ENCODE measurements at places on chromosomes 12 and 14. TPM values are rescaled to one million over a fixed set of nuclear protein-coding genes. Genes with fewer than 3 reads are reported as not detected.

- no peaks in the 10 kb centered on the region for H3K27me3 ChIP-seq
- peaks cover 14% of the 10 kb centered on the region for H3K4me1 ChIP-seq
- no peak overlapping the region for H3K4me3 ChIP-seq
- peaks cover under 1% of the 10 kb centered on the region for H3K36me3 ChIP-seq
- DNase-seq = no peak
Observed at GRCh38 chr14:103569408-103569807, 6.6 kb downstream of the COA8 start.

- peaks cover 15% of the 10 kb centered on the region for H3K4me1 ChIP-seq
- no peaks in the 10 kb centered on the region for H3K27me3 ChIP-seq
- peaks cover 6% of the 10 kb centered on the region for H3K36me3 ChIP-seq
- no peak overlapping the region for H3K4me3 ChIP-seq
Observed at GRCh38 chr12:50581226-50582184, 76.7 kb downstream of the DIP2B start.

GRCh38 chr14:79791055-79791732, 420.1 kb downstream of the DIO2 start:
- H3K4me3 ChIP-seq = no peak overlapping the region
- no peaks in the 10 kb centered on the region for H3K27me3 ChIP-seq
- no peak for DNase-seq

DNA sequence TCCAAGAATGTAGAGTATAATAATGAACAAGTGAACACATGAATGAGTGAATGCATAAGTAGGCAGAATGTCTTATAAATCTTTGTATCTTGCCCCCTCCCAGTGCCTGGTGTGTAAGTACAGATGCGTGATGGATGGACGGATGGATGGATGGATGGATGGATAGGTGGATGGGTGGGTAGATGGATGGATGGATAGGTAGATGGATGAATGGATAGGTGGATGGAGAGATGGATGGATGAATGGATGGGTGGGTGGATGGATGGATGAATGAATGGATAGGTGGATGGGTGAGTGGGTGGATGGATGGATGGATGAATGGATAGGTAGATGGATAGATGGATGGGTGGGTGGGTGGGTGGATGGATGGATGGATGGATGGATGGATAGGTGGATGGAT, 74.4 kb downstream of the CLMN start:
- DNase-seq = no peak
- no peak overlapping the region for H3K27ac ChIP-seq
- H3K4me3 ChIP-seq = no peak overlapping the region
- peaks cover 11% of the 10 kb centered on the region for H3K27me3 ChIP-seq
- H3K36me3 ChIP-seq = no peaks in the 10 kb centered on the region
- H3K4me1 ChIP-seq = peaks cover 3% of the 10 kb centered on the region

DNA sequence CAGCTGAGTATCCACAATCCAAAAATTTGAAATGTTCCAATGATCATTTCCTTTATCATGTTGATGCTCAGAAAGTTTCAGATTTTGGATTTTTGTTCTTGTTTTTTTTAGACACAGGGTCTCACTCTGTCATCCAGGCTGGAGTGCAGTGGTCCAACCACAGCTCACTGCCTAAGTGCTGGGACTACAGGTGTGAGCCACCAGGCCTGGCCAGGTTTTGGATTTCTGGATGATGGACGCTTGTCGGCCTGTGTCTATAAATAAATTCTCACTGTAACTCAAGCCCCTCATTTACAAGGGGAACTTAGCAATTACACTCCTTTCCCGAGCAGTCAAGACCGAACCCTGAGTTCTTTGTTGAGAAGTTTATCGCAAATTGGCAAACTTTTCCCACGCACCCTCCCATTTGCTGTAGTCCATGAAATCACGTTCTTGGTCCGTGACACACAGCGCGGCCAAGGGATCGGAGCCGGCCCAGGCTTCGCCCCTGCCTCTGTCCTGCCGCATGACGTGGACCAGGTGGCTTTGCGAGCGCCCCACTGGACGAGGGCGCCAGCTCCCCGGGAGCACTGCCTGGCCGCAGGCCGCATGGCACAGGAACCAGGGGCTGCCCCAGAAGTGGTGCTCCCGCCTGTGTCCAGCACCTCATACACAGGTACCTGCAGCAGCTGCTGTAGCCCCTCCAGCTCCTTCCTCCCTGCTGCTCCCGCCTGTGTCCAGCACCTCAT, 14.0 kb upstream of the ANKLE2 start:
- no peaks in the 10 kb centered on the region for H3K27me3 ChIP-seq
- H3K4me3 ChIP-seq = no peak overlapping the region
- no peak overlapping the region for H3K27ac ChIP-seq
- peaks cover 27% of the 10 kb centered on the region for H3K36me3 ChIP-seq
- peaks cover 27% of the 10 kb centered on the region for H3K4me1 ChIP-seq
- DNase-seq = no peak

- DNase-seq = no peak
- peaks cover 7% of the 10 kb centered on the region for H3K4me1 ChIP-seq
- no peaks in the 10 kb centered on the region for H3K27me3 ChIP-seq
- no peak overlapping the region for H3K27ac ChIP-seq
- no peak overlapping the region for H3K4me3 ChIP-seq
Observed at GRCh38 chr12:125093681-125094330, 28.6 kb downstream of the AACS start.

- no peaks in the 10 kb centered on the region for H3K27me3 ChIP-seq
- H3K4me3 ChIP-seq = no peak overlapping the region
- no peak for DNase-seq
Observed at GRCh38 chr12:48388938-48389337, 38.2 kb upstream of the ZNF641 start.

- H3K36me3 ChIP-seq = no peaks in the 10 kb centered on the region
- DNase-seq = no peak
- no peak overlapping the region for H3K27ac ChIP-seq
- H3K4me1 ChIP-seq = no peaks in the 10 kb centered on the region
- no peak overlapping the region for H3K4me3 ChIP-seq
- H3K27me3 ChIP-seq = peaks cover 10% of the 10 kb centered on the region
Observed at GRCh38 chr12:97006585-97006984, 99.5 kb downstream of the NEDD1 start.

DNA sequence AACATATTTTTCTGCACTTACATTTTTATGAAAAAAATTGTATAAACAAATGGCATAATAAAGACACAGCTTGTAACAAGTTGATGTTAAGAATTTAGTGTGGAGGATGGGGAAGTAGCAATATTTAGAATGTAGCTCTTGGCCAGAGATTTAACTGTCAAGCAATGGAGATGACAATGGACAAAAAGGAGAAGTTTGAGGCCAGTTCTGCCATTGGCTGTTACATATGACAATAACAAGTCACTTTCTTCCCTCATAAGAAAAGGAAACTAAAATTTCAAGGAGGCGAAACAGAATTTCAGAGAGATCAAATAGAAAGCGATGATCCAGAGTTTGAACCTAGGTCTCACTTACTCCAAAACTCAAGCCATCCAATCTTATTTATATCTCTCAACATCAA, 122.8 kb upstream of the CCDC175 start:
- H3K4me1 ChIP-seq = no peaks in the 10 kb centered on the region
- no peak overlapping the region for H3K4me3 ChIP-seq
- no peak overlapping the region for H3K27ac ChIP-seq
- no peaks in the 10 kb centered on the region for H3K36me3 ChIP-seq
- DNase-seq = no peak

DNA sequence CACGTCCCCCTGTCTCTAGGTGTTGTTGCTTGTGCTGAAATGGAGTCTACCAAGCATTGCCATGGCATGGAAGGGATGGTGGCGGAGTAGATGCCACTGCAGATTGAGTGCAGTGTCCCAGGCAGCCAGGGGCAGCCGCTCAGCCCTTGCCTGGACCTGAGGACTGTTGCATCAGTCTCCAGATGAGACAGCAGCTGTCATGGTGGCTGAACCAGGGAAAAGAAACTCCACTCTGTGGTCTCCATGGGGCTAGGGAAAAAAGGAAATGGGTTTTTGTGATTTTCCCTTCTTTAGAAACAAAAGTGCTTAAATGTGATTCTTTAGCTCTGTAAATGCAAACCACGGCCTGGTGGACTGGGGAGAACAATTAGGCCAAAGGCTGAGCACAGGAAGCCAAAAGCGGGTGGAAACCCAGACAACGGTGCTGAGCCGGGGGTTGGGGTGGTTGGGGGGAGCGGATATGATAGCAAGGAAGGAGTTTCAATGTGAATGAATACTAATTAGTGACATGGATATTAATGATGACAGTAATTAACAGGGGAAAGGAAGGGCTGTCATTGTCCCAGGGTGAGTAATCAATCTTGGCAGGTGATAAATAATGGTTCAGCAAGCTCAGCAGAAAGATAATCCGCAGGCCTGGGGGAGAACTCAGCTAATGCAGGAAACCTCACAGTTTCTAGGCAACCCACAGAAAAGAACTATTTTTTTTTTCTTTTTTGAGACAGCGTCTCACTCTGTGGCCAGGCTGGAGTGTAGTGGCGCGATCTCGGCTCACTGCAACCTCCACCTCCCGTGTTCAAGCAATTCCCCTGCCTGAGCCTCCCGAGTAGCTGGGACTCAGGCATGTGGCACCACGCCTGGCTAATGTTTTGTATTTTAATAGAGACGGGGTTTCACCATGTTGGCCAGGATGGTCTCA, 442.6 kb downstream of the DPF3 start:
- H3K36me3 ChIP-seq = no peaks in the 10 kb centered on the region
- peaks cover 22% of the 10 kb centered on the region for H3K27me3 ChIP-seq
- DNase-seq = peak; percentile 59
- peaks cover 24% of the 10 kb centered on the region for H3K4me1 ChIP-seq

- DNase-seq = no peak
- no peaks in the 10 kb centered on the region for H3K27me3 ChIP-seq
- H3K27ac ChIP-seq = no peak overlapping the region
- no peaks in the 10 kb centered on the region for H3K36me3 ChIP-seq
- H3K4me3 ChIP-seq = no peak overlapping the region
Observed at GRCh38 chr12:31440586-31440985, 114.6 kb upstream of the SINHCAF start.

- DNase-seq = no peak
- no peak overlapping the region for H3K4me3 ChIP-seq
- no peaks in the 10 kb centered on the region for H3K27me3 ChIP-seq
- no peaks in the 10 kb centered on the region for H3K4me1 ChIP-seq
- no peak overlapping the region for H3K27ac ChIP-seq
Observed at GRCh38 chr12:99649551-99649950, 2.0 kb downstream of the GARIN6 start.

DNA sequence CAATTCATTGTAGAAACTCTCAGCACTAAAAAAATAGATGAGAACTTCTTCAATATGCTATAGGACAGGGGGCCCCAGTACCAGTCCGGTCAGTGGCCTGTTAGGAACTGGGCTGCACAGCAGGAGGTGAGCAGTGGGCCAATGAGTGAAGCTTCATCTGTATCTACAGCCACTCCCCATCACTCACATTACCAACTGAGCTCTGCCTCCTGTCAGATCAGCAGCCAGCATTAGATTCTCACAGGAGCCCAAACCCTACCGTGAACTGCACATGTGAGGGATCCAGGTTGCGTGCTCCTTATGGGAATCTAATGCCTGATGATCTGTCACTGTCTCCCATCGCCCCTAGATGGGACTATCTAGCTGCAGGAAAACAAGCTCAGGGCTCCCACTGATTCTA, 15.7 kb upstream of the ANO2 start:
- H3K27me3 ChIP-seq = peaks cover 4% of the 10 kb centered on the region
- no peak for DNase-seq
- H3K27ac ChIP-seq = no peak overlapping the region
- H3K4me1 ChIP-seq = no peaks in the 10 kb centered on the region
- no peaks in the 10 kb centered on the region for H3K36me3 ChIP-seq

- DNase-seq = no peak
- H3K4me3 ChIP-seq = no peak overlapping the region
- no peaks in the 10 kb centered on the region for H3K27me3 ChIP-seq
- H3K36me3 ChIP-seq = no peaks in the 10 kb centered on the region
- H3K27ac ChIP-seq = no peak overlapping the region
Observed at GRCh38 chr14:68476212-68477109, 316.4 kb downstream of the ZFP36L1 start.

DNA sequence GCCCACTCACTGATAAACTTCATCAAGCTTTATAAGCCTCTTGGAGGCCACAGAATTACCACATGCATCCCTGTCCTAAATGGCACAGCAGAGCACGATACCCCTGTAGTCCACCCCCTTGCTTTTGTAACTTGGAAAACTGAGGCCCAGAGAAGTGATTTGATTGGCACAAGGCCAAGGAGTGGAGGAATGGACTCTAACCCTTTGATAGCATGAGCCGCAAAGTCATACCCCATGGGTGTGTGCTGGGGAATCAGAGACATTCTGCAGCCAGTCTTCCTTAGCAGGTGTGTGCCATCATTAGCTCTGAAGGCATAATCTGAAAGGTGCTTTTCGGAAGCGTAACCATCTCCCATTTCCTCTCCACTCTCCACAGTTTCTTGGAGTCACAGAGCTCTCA, 28.5 kb upstream of the PWP1 start:
- no peaks in the 10 kb centered on the region for H3K27me3 ChIP-seq
- H3K4me1 ChIP-seq = no peaks in the 10 kb centered on the region
- peaks cover 4% of the 10 kb centered on the region for H3K36me3 ChIP-seq
- DNase-seq = no peak
- H3K4me3 ChIP-seq = no peak overlapping the region
- no peak overlapping the region for H3K27ac ChIP-seq

GRCh38 chr14:104235686-104236085, 97.3 kb downstream of the KIF26A start:
- H3K4me1 ChIP-seq = no peaks in the 10 kb centered on the region
- H3K27me3 ChIP-seq = peaks cover 13% of the 10 kb centered on the region
- H3K27ac ChIP-seq = no peak overlapping the region
- H3K4me3 ChIP-seq = no peak overlapping the region
- DNase-seq = no peak
- H3K36me3 ChIP-seq = no peaks in the 10 kb centered on the region

- H3K4me1 ChIP-seq = peaks cover 20% of the 10 kb centered on the region
- H3K4me3 ChIP-seq = no peak overlapping the region
- H3K27ac ChIP-seq = no peak overlapping the region
- DNase-seq = no peak
Observed at GRCh38 chr12:108850854-108851573, 6.4 kb downstream of the SSH1 start.

Gene LYZ
- not detected for total RNA-seq

Gene ADSS1
- total RNA-seq = 0.87 TPM

Gene C14orf180
- not detected for total RNA-seq

Gene PAPOLA
- 193 TPM for total RNA-seq

Gene GNB3
- not detected for total RNA-seq

Gene OASL
- 17.2 TPM for total RNA-seq

Gene KRT78
- not detected for total RNA-seq

Gene A2M
- not detected for total RNA-seq

Gene SAMD4A
- total RNA-seq = 4.6 TPM

Gene RNASE1
- not detected for total RNA-seq

Gene DPPA3
- not detected for total RNA-seq

Gene NDUFB1
- 100 TPM for total RNA-seq

All from activated naive CD8-positive, alpha-beta T cell treated with anti-CD3 and anti-CD28 coated beads for 36 hours (primary cell).